Stimulated activated CD8-positive, alpha-beta memory T cell treated with anti-CD3 and anti-CD28 coated beads, Interleukin-12 subunit alpha, Interleukin-12 subunit beta, amount 100 ng/mL, for 4 hours (primary cell): ENCODE measurements at places on chromosomes 2 and 18.

GRCh38 chr2:195594248-195594647, 62.8 kb upstream of the SLC39A10 start:
- no peak for DNase-seq

- no peak for DNase-seq
Measured at GRCh38 chr18:12595571-12596255, 62.2 kb downstream of the SPIRE1 start.

- DNase-seq: no peak
Measured at GRCh38 chr2:183185534-183185933, 61.3 kb downstream of the NUP35 start.

DNA sequence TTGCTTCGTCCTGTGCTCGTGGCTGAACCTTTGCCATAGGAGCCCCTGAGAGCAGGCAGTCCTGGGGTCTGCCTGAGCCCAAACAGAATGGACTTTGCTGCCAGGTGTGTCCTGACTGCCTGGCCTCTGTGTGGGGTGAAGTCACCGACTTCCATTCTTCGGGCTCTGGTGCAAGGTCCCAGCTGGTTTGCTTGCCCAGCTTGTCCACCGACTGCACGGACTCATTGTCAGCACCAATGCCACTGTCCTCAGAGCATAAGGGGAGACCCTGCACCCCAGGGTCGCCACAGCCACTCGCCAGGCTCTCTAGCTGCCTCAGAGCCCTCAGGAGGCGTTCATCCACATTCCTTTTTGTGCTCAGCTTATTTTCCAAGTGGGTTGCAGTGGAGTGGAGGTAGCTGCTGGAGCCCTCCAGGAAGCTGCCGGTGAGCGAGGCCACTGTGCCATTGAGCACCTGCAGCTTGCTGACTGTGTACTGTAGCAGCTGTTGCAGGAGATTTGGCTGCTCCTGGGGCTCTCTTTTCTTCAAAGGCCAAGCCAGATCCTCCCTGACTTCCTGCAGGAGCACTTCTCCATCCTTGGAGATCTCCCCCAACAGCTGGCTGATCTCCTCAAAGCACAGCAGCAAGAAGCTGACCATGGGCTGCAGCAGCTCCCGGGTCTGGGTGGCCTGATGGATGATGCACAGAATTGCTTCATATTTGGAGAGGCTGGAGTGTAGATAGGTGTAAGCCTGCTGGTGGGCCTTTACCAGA, 1.2 kb downstream of the PCARE start:
- no peak for DNase-seq

- DNase-seq: no peak
Measured at GRCh38 chr2:118954297-118955060, 12.5 kb downstream of the MARCO start.

DNA sequence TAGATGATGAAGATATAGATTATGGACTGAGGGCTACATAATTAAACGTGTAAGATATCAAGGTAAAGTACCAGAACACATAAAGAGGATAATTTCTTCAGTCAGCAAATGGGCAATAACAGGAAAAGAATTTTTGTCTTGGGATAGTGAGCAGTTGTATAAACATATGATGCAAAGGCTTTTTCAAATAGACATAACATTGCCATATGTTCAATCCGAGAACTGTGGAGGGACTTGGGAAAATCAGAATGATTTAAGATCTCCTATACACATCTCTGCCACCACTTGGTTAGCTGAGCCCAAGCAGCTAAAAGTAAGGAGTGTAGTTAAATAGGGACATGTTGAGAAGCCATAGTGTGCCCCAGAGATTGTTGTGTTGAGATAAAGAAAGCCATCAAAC, 287.6 kb upstream of the ZNF521 start:
- no peak for DNase-seq

DNA sequence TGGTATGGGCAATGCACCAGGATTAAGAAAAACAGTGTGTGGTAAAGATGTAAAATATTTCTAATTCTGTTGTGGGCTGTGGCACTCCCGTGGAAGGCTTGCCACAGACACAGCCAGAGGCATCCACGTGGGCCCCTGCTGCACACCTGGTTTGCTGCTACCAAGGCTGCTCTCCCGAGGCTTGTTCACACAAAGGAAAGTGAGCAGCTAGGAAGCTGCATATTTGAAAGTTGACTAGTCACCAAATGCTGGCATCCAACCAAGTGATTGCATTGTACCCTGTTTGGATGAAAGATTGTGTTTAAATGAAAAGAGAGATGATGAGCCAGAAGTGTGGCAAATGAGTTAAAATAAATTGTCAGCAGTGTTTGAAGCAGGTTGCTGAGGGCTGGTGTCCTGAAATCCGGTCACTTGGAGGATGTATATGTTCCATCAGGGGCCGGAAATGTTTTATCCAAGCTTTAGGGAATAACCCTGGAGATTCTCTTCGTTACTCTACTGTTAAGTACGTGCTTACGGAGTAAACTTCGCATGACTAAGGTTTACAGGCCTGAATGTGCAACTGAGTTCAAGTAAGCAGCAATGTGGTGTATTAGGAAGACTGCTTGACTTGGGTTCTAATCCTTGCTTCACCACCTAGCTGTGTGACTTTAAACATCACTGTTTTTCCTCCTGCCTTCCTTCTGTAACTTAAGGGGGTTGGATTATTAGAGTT, 86.1 kb downstream of the MSH2 start:
- no peak for DNase-seq

DNA sequence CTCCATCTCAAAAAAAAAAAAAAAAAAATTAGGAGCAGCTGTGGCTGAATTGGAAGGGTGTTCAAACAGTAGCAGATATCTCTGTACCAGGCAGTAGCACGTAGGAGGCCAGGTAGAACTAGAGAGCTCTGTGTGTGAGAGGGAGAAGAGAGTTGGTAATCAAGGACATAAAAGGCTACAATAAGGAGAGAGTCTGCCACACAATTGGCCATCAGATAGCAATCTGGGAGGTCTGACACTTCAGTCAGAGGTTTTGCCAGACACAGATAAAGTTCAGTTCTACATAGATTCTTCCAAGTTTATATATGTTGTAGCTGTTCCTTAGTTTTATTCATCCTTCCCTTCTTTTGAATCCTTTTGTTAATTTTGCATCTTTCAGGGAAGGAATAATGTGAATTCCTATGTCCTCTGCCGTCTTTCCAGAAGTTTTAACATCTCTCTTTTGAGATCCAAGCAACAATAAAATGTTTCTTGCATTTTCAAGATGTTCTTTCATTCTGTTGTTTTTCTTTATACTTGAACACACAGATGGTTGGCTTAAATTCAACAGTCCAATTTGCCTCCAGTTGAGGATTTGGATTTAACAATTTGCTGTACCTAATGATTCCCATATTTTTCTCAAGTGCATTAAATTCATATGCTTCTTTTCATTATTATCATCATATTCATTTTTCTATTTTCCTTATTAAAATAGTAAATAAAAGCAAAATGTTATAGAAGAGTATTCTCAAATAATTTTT, 600.3 kb upstream of the GCFC2 start:
- no peak for DNase-seq
